ENCODE measurements at places on chromosomes 13 and 19.

DNA sequence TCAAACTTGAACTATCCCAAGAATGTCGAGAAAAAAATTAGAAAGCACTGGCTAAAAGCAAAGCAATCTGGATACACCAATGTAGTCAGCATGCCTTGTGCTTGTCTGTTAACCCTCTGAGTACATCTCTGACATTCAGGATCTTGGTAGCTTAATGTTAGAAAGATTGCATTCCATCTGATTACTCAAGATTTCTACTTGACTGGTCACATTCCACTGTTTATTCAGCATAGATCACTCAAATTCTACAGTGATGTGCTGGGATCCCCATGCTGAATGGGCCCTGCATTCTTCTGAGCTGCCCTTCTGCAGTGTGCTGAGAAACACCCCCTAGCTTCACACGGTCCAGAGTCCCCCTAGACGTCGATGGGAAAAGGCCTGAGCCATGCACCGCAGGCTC is 295.4 kb upstream of the MAB21L1 start:
- DNase-seq, result no peak
- no peak overlapping the region for H3K27ac ChIP-seq
- H3K4me3 ChIP-seq, result no peak overlapping the region
- H3K27me3 ChIP-seq, result peaks cover 2% of the 10 kb centered on the region
- H3K36me3 ChIP-seq, result no peaks in the 10 kb centered on the region
- H3K4me1 ChIP-seq, result no peaks in the 10 kb centered on the region

- H3K27me3 ChIP-seq, result no peaks in the 10 kb centered on the region
- H3K27ac ChIP-seq, result no peak overlapping the region
- no peak overlapping the region for H3K4me3 ChIP-seq
- peaks cover 36% of the 10 kb centered on the region for H3K4me1 ChIP-seq
These were observed 14.2 kb downstream of the CRTC1 start for GRCh38 chr19:18697680-18698079.

- H3K4me3 ChIP-seq, result no peak overlapping the region
- no peak overlapping the region for H3K27ac ChIP-seq
- peaks cover 2% of the 10 kb centered on the region for H3K27me3 ChIP-seq
- H3K4me1 ChIP-seq, result no peaks in the 10 kb centered on the region
- DNase-seq, result no peak
These were observed 984 bp upstream of the OR7G1 start for GRCh38 chr19:9116547-9116946.

- no peaks in the 10 kb centered on the region for H3K4me1 ChIP-seq
- peaks cover 3% of the 10 kb centered on the region for H3K27me3 ChIP-seq
- H3K4me3 ChIP-seq, result no peak overlapping the region
- H3K36me3 ChIP-seq, result no peaks in the 10 kb centered on the region
- no peak overlapping the region for H3K27ac ChIP-seq
These were observed 459.2 kb downstream of the MYO16 start for GRCh38 chr13:109088624-109088917.

DNA sequence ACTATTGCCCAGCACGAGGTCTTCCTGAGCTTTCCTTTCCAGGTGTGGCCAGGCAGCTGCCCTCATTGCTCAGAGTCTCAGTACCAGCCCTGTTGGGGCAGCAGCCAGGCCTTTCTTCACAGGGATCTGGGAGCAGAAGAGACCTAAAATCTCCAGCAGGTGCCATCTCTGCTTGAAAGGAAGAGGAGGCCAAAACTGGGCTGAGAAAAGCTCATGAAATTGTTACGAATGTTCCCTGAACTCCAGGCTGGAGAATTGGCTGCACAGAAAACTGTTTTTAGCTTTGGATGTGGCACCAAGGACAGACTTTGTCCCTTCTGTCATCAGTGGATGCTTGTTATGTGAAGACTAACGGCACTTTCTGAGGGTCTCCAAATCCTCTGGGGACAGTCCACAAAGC is 8.7 kb upstream of the PEPD start:
- no peak overlapping the region for H3K27ac ChIP-seq
- H3K27me3 ChIP-seq, result peaks cover 12% of the 10 kb centered on the region
- no peaks in the 10 kb centered on the region for H3K36me3 ChIP-seq
- H3K4me1 ChIP-seq, result no peaks in the 10 kb centered on the region

Measured in memory B cell (primary cell).